ENCODE measurements at places on chromosomes 5 and 9.

- DNase-seq, result no peak
Observed at GRCh38 chr5:123786411-123786810, 274.4 kb downstream of the CSNK1G3 start.

- no peak for DNase-seq
Observed at GRCh38 chr9:93594041-93594756, 17.8 kb downstream of the PHF2 start.

DNA sequence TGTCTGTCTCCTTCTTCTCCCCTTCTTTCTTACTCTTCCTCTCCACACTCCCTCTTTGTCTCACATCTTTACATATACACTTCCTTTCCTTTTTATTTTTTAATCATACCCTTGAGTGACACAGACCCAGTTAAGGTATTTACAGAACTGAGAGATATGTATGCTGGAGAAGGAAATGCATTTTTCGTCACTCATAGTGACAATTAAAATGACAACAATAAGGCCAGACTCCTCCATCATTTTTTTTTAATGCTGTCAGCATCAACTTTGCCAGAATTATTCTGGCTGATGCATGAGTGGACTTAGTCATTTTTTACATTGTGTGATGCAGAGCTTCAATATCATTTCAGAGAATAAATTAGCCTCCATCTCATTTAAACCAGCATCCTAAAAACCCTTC, 272.9 kb downstream of the TMEM38B start:
- no peak for DNase-seq

DNA sequence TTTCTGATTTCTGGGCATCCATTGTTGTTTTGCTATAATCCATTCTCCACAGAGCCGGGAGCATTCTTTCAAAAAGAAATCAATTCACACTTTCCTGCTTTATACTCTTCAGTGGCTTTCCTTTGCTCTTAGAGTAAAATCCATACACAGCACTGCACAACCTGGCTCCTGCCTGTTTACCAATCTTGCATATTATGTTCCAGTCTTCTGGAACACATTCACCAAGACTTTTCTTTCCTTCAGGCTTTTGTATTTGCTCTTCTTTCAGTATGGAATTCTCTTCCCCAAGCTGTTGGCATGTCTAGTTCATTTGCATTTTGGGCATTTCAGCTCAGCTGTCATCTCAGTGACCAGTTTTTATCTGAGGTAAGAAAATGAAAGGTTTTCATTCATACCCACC, 6.3 kb downstream of the RFESD start:
- DNase-seq, result no peak

GRCh38 chr5:52956915-52957747, 32.0 kb upstream of the ITGA2 start:
- DNase-seq, result no peak

DNA sequence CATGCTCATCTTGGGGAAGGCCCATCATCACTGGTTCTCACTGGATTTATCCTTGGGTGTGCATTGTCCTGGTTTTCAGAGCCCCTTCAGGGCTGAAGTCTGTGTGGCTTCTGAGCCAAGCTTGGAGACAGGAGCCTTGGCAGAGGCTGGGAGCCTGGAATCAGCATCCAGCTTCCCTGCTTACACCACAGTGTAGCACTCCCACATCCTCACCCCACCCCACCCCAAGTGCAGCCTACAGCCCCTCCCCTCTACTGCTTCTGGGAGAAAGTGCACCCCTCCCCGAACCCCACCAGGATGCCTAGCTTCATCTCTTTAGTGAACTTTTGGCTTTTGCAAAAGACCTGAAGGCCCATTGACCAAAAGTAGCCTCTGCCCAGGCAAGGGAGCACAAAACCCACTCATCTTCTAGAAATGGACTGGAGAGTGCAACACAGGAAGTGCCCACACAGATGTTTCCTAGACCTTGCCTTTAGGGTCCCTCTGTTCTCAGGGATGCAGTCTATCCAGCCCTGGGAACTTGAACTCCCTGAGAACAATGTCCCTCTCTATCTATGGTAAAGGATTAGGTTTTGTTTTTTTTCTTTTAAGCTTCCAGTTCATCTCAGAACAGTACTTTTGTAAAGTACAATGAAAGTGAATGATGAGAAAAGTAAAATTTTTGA, 189.7 kb downstream of the PALM2AKAP2 start:
- DNase-seq, result no peak

- no peak for DNase-seq
Observed at GRCh38 chr9:6590334-6590733, 55.2 kb downstream of the GLDC start.

DNA sequence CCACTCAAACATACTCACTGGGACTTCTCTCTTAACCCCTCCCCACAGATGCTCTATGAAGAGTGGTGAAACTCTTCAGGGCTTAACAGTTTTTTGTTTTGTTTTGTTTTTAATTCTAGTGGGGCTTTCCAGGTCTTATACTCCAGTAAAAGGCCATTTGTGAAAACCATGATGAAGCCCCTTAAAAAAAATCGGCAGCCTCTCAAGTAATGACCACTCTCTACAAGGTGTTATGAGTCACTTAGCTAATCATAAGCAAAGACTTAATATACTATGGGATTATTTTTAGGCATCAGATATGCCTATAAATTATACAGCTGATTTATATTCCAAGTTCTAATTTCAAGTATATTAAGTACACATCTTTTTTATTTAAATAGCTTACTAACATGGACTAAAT, 607.9 kb downstream of the RAB3C start:
- no peak for DNase-seq

DNA sequence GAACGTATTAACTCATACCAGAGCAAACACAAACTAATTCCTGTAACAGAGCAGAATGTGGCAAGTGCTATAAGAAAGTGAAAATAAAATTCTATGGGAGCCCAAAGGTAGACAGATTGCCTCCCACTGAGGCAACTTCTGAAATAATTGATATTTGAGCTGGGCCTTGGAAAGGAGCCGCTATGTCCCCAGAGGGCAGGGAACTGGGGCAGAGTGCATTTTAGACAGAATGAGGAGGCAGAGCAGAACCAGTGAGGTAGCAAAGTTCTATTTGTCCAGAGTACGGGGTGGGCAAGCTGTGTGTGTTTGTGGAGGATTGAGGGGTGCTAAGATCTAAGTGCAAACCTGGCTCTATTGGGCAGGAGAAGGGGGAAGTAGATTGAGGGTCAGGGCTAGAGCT, 19.8 kb downstream of the CDO1 start:
- no peak for DNase-seq

DNA sequence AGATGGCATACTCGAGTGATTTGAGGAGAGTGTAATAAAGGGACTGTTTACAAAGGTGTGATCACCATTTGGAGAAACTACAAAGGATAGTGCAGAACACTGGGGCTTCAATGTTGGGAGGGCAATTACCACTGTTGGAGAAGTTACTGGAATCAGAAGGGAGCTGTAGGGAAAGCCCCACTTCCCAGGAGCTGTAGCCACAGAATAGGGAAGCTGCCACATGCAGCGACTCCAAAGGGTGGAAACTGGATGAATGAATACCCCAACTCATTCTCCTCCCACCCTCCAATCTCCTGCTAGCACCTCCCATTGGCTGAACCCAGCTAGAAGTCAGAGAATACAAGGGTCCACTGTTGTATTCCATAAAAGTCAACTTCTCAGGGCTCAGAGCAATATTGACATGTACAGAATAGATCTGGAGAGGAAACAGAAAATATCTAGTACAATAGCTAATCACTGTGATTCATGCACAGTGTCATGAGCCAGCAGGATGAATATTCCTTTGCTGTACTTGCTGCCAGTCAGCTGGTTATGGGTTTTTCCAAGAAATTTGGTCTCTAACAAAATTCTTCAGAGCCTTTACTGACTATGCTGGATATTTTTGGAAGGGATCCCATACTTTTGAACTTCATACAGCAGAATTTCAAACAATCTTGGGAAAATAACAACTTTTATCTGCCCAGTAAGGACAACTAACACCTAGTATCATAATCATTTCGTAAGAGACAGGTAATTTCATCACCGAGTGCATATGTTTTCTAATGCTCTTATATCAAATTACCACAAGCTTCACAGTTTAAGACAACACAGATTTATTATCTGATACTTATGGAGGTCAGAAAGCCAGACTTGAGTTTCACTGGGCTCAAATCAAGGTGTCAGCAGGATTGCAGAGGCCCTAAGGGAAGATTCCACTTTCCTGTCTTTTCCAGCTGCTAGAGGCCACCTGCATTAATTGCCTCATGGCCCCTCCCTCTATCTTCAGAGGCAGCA, 39.6 kb downstream of the PDCD1LG2 start:
- DNase-seq, result no peak

DNA sequence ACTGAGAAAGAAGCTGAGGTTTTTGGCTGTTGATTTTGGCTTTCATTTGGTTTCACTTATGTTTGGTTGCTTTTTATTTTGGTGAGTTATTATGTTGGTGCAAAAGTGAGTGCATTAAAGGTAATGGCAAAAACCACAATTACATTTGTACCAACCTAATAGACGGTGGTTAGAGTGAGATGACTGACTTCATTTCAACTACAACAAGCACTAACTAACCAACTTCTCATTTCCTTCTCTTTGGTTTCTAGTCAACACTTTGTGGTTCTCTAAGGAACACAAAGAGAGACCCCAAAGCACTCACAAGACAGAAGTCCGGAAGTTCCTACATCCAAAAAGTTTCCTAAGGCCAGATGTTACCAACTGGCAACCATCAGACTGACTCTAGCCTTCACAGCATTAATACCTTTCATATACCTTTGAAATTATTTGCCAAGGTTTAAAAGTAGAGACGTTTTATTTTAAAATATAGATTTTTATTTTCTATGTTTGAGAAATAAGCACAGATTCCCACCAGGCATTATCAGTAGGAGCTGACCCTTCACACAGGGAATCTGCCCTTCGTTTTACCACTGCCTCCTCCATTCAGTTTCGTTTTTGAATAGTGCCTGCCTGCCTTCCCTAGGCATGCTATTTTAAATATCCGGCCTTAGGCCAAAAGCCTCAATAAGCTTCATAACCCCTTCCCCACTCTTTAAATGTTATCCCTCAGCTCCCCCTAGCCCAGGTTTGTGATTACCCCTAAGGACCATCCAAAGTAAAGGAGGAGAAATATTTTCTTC, 301.1 kb upstream of the PTGER4 start:
- DNase-seq, result no peak

Data from stimulated activated CD4-positive, alpha-beta T cell treated with anti-CD3 and anti-CD28 coated beads, Interleukin-15, amount 100 ng/mL, for 24 hours (primary cell).